ENCODE measurements at places on chromosomes 5 and 9. TPM values are rescaled to one million over a fixed set of nuclear protein-coding genes. Genes with fewer than 3 reads are reported as not detected.

F12 gene
- 0.22 TPM for total RNA-seq

SPATA31C1 gene
- not detected for total RNA-seq

LCN6 gene
- not detected for total RNA-seq

ANKRD20A1 gene
- total RNA-seq, result 1.1 TPM

GTF3C5 gene
- total RNA-seq, result 70.8 TPM

MARCHF3 gene
- 6.5 TPM for total RNA-seq

CARTPT gene
- not detected for total RNA-seq

GZMA gene
- total RNA-seq, result 1,575 TPM
